Central memory CD8-positive, alpha-beta T cell (primary cell): ENCODE measurements at places on chromosomes 7 and 10.

GRCh38 chr7:142188154-142188553 lies 69.7 kb downstream of the PRSS58 start:
- DNase-seq = no peak

DNA sequence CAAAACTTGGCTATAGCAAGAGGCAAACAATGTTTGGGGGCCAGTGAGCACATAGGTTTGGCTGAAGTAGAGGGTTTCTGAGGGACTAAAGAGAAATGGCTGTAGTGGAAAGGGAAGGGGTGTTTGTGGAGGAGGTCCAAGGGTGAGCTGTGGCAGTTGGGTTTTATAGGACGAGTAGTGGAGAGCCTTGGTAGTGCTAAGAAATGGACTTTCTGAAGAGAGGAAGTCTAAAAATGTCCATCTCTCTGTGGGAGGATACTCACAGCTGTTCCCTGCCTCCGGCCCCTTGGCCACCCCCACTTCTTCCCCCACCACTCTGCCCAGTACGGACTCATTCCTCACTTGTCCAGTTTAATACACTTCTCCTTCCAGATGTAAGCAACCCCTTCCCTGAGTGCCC lies 64.3 kb downstream of the ZNF22 start:
- DNase-seq = no peak

- DNase-seq = no peak
These were observed 226.3 kb upstream of the NPVF start for GRCh38 chr7:25454562-25455041.

DNA sequence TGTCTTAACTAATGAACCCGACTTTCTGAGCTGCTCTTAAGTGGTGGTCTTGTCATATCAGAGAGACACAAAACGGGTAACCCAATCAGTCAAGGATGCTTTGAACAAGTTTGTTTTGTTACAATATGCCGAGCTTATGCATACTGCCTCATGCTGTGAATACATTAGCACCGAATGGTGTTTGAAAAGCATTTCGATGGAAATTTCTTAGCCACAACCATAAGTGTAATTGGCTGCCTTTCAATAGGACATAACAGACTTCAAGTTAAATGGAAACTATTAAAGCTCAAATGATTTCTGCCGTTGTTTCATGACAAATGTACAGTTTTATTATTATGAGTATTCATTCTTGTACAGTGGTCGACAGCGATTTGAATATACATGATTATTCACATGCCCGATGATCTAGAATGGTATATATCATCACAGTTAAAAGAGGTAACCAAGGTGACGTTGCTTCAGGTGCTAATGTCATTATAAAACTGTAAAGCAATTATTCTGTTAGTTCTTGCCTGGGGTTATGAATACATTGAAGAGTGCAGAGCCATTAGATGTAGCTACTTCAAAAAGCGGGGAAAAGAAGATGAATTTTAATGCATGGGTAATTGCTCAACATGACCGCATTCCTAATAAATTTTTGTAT lies 118.8 kb downstream of the EBF3 start:
- no peak for DNase-seq

GRCh38 chr10:90592638-90593302 lies 265.1 kb downstream of the HTR7 start:
- DNase-seq = no peak

- no peak for DNase-seq
These were observed 63.3 kb upstream of the PRKG1 start for GRCh38 chr10:51010977-51011376.

DNA sequence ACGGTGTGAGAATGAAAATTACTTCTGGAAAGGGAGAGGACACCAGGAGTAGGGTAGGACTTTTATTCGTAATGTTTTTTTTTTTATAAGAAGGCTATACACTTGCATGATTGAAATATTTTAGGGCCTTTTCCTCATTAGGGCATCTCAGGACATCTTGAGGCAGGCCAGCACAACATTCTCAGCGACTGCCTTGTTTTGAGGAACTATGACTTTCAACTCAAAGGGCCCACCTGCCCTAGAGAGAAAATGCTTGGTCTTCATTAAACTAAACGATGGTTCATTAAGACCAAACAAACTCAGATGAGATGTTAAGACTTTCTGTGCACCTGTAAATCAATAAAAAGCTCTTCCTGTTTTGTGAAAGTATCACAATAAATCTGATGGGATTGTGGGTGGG lies 11.3 kb downstream of the NOD1 start:
- no peak for DNase-seq

GRCh38 chr10:30858499-30858898 lies 173.2 kb downstream of the ZNF438 start:
- no peak for DNase-seq

GRCh38 chr10:133442191-133442966 lies 11.4 kb upstream of the SCART1 start:
- DNase-seq = peak; percentile 12

DNA sequence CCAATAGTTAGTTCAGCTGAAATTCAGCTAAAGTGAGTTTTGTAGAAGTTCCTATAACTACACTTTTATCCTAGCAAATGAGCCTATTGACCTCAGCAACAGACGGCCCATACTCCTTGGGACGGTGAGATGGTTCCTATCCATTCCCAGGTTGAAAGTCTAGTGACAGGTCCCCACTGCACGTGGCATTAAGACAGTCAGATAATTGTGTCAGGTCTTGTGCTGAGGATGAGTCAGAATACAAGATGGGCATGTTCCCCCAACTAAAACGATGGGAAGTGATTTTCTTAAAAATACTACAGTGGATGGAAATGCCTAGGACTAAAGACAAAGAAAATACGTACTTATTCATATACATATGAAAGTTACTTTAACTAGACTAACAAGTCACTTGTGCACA lies 2.1 kb downstream of the CAV1 start:
- DNase-seq = no peak

- no peak for DNase-seq
These were observed 417.9 kb downstream of the AUTS2 start for GRCh38 chr7:70016044-70016770.

DNA sequence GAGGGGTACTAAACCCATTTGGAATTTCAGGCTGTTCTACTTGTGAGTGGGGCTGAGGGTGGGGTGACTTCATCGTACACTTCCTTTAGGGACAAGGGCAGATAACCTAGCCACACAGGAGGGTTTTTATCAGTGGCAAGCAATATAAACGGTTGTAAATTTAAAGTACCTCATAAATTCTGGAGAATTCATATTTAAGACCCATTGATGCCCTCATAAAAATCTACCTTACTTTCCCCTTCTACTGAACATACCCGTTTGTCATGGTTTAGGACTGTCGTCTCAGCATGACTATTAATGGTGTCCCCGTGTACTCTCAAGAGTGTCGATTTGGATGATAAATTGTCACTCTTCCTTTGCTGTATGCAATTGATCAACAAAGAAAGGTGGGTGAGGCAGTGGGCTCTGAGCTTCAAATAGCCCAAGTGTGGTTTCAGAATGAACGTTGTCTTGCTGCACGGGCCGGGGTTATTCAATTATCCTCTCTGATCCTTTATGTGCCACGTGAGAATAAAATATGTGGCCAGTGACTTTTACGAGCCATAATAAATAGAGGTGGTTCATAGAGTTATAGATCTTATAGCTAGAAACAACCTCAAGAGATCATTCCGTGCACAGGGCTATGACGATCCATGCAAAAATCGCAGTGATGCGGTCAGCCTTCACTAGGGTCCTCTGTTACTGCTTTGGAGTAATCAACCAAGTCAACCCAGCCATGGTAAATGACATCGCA lies 82.2 kb downstream of the FAM107B start:
- no peak for DNase-seq

- no peak for DNase-seq
These were observed 24.0 kb downstream of the ZEB1 start for GRCh38 chr10:31343009-31343408.

- no peak for DNase-seq
These were observed 71.8 kb upstream of the GSDME start for GRCh38 chr7:24828891-24829661.

- DNase-seq = no peak
These were observed 7.2 kb upstream of the NRP1 start for GRCh38 chr10:33341637-33342036.

GRCh38 chr7:2299131-2299829 lies 15.0 kb downstream of the SNX8 start:
- DNase-seq = no peak

DNA sequence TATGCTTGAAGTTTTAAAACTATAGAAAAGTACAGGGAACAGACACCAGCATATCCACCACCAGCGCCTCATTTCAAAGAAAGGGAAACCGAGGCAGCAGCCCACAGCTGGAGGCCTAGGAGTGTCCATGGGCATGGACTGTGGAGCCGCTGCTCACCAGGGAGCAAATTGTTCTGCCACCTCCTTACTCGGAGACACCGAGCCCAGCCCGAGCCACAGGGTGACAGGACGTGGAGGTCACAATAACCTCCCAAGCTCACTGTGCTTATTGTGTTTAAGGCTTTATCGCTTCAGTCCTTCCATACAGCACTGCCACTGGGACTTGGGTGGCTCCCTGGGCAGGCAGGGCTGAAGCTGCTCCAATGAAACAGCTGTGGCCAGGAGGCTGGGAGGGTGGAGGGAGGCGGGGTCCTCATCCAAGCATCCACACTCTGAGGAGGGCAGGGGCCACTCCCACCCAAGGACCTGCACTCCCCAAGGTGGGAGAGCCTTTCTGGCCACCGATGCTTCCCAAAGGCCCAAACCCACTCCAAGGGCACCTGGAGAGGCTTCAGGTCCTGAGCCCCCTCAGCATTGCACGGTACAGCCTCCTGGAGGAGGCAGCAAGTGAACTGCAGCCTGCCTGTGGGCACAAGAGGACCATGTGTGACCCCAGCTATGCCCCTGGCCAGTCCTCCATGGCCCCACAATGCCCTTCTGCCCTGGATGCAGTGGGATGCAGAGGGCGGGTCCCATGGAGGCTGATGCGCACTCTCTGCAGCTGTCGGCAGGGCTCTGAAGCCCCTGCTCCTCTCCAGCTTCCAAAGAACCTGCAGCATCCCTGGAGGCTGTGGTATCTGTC lies 38.7 kb upstream of the RET start:
- no peak for DNase-seq

GRCh38 chr10:17921378-17921777 lies 30.3 kb upstream of the SLC39A12 start:
- no peak for DNase-seq

DNA sequence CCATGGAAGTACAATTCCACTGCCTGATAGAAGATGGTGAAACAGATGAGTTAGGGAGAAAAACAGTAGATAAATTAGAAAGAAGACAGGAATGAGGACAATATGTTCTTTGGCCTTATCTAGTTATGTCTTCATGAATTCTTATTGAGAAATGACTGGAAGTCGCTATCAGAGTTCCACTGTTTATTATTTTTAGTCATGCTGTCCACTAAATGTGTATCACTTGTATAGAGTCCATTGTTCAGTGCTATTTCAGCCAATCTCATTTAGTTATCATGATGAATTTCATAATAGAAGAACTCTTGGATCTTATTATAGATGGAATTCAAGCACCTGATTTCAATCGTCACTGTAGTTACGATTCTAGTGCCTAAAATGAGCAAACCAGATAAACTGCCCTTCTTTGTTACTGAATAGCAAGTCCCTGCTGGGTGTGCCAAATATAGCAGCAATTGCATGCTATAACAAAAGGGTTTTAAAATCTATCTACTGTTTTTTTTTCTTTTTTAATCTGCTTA lies 177.7 kb upstream of the COL1A2 start:
- no peak for DNase-seq

GRCh38 chr10:103451091-103451813 lies 918 bp downstream of the CALHM2 start:
- peak; percentile 24 for DNase-seq

GRCh38 chr7:36659172-36659516 lies 65.2 kb downstream of the AOAH start:
- no peak for DNase-seq

GRCh38 chr7:31487476-31487875 lies 26.4 kb upstream of the ITPRID1 start:
- no peak for DNase-seq

DNA sequence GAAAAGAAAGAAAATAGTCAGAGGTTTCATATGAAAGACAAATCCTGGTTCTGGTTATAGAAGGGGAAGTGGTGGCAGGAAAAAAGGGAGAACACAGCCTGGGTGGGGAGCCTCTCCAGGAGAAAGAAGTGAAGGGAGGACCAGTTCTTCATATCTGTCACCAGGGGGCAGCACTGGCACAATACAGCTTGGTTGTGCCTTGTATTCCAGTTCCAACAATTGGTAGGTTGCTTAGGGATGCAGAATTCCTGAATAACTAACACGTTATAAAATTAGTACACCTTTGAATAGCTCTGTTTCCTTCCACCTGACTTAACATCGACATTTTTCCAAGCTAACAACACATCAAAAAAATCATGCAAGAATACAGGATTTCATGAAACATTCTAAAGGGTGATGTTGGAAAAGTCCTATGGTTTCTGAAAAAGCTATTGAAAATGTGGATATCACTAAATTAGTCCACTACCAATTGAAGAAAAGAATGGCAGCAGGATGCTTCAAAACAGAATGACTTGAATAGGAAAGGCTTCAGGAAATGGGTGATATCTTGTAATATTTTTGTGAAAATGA lies 52.9 kb downstream of the CYP26A1 start:
- DNase-seq = no peak

DNA sequence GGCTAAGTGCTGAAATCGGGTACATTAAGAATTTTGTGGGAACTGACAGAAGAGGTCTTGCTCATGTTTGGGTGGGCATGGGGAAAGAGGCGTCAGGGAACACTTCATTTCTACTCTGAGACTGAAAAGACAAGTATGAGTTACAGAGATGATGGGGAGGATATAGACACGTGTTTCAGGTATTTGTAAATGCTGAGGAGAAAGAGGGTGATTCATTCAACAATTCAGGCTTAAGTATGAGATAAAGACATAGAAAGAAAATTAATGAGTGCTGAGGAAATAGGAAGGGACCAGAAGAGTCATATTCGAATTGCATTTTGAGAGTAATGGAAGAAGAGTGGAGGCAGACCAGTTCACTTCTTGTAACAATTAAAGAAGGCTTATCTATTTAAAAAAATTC lies 143.6 kb downstream of the HBP1 start:
- DNase-seq = no peak

GRCh38 chr7:91149341-91150246 lies 114.6 kb upstream of the FZD1 start:
- DNase-seq = no peak

- no peak for DNase-seq
These were observed 199.5 kb downstream of the GFRA1 start for GRCh38 chr10:116073510-116073909.
